ENCODE measurements at places on chromosomes 13 and 19. TPM values are rescaled to one million over a fixed set of nuclear protein-coding genes. Genes with fewer than 3 reads are reported as not detected.
A peak's percentile ranks its signal among the peaks of the same experiment; 100 is the strongest.

DNA sequence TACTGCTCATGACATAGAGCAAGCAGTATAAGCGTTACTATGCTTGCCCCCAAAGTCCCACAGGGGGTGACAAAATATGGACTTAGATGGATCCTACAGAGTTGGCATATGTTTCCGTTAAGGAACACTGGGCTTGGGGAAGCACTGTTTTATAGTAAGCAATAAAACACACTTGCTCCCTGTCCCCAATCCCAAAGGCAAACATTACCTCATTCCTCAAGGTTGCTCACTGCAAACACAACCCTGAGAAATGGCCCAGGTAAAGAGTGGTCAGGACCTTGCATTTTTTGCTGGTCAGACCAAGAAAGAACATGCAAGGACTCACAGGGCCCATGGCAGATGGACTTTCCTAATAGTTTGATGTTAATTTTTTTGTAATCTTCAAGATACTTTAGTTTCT is 32.3 kb downstream of the UGGT2 start:
- no peak overlapping the region for H3K4me3 ChIP-seq
- H3K36me3 ChIP-seq: peaks cover 4% of the 10 kb centered on the region
- no peaks in the 10 kb centered on the region for H3K27me3 ChIP-seq
- no peaks in the 10 kb centered on the region for H3K4me1 ChIP-seq

Gene N4BP2L1
- total RNA-seq: 4.1 TPM

GRCh38 chr13:103568314-103568713 is 502.1 kb upstream of the SLC10A2 start:
- no peak for DNase-seq
- H3K4me3 ChIP-seq: no peak overlapping the region
- no peaks in the 10 kb centered on the region for H3K27me3 ChIP-seq

DNA sequence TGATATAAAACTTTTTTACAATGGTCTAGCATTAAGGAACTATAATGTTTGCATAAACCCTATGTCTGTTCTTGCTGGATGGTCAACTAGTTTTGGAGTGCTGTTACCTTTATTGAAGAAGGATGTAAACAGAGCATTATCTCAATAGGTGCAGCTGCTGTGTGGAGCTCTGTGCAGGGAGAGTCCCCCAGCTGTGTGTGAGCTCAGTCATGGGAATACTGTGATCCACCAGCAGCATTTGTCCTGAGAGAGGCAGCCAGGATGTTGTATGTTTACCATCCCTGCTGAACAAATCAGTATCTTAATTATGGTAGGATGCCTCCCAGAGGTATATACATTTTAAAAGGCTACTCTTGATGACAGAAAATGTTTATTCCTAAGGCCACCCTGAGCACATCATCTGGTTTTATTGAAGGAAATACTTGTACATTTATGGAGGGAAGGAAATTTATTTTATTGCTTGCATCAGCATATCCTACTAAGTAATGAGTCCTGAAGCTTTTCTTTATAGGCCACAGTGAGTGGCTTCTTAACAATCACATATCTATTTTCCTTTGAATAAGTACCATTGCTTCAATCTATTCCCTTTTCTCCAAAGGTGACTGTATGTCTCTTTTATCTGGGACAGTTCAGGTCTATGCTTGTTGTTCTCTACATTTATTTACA is 11.7 kb downstream of the RAP2A start:
- no peaks in the 10 kb centered on the region for H3K27me3 ChIP-seq
- no peaks in the 10 kb centered on the region for H3K36me3 ChIP-seq
- DNase-seq: no peak

Gene KLK2
- total RNA-seq: 0.69 TPM

DNA sequence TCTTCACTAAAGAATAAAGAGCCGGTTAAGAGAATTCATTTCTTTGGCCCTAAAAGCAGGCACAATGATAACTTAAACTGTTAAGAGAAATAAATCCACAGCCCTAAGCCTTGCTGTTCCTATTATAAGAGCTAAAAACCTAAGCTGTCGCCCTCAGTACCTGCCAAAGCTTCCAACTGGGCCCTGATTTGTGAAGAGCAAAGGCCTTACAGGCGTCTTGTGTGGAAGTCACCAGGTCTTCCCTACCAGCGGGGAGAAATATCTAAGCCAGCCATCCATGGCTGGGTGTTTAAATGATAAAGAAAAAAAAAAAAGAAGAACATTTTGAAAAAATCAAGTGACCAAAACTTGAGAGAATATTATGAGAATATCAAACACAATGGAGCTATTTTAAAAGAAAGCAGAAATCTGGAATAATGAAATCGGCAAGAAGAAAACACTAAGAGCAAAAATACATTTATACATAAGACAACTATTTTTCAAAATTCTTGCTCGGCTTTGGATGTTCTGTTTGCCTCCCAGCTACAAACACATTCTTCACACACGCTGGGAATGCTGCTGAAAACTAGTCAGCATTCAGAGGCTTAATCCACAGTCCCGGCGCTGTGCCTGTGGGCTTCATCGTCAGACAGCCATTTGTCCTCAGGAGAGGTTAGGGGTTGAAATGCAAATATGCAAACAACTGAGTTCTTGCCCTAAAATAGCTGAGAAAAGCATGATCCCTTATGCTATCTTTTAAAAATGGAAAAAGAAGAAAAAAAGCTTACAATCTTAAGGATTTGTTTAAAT is 89.8 kb upstream of the LSM14A start:
- H3K4me3 ChIP-seq: no peak overlapping the region
- DNase-seq: peak; percentile 58

Gene PIK3R2
- total RNA-seq: 37.1 TPM

- H3K4me3 ChIP-seq: 0 out of 2 replicates have a peak overlapping the region, but pooled peaks have one; percentile 48
- peaks cover 73% of the 10 kb centered on the region for H3K27me3 ChIP-seq
Measured at GRCh38 chr13:97224544-97225300, 2.6 kb downstream of the MBNL2 start.

DNA sequence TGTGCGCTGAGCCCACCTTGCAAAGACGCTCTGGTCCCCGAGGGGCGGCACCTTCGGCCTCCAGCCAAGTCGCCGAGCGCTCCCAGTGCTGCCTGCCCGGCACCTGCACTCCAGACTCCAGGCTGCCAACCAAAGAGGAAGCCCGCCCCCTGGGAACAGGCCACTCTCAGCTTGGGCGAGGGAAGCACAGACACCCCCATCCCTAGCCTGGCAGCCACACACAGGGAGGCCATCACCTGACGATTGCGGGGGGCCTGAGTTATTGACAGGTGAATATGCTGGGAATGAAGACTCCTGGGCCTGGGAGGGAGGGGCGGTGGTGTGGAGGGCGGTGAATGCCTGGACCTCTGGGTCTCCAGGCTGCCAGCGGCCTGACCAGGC is 10.3 kb upstream of the ZNF492 start:
- no peaks in the 10 kb centered on the region for H3K27me3 ChIP-seq
- DNase-seq: no peak
- H3K4me1 ChIP-seq: no peaks in the 10 kb centered on the region
- no peak overlapping the region for H3K27ac ChIP-seq
- no peaks in the 10 kb centered on the region for H3K36me3 ChIP-seq
- no peak overlapping the region for H3K4me3 ChIP-seq

Gene ZNF773
- 3.8 TPM for total RNA-seq

GRCh38 chr13:35729926-35730627 is 253.6 kb upstream of the MAB21L1 start:
- no peaks in the 10 kb centered on the region for H3K4me1 ChIP-seq
- H3K4me3 ChIP-seq: no peak overlapping the region
- H3K27ac ChIP-seq: no peak overlapping the region
- H3K36me3 ChIP-seq: no peaks in the 10 kb centered on the region
- no peaks in the 10 kb centered on the region for H3K27me3 ChIP-seq

Gene NDUFA13
- total RNA-seq: 143 TPM

DNA sequence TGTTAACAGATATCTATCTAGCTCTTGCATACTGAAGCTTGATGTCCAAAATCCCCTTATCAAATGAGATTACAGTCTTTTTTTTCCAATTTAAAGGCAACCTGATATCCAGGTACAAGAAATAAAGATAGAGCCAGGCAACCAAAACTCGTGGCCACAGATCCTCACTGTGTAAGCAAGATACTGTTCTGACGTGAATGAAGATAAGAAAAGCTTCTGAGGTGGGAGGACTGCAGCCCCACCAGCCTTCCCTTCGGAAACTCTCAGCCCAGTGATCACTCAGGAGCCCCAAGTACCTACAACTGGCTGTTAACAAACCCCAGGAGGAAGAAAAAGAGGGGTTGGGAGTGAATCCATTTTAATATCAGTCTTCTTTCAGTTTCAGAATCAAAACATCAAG is 191.6 kb downstream of the EFNB2 start:
- H3K27ac ChIP-seq: no peak overlapping the region
- DNase-seq: no peak
- H3K4me3 ChIP-seq: no peak overlapping the region
- peaks cover 29% of the 10 kb centered on the region for H3K4me1 ChIP-seq
- H3K27me3 ChIP-seq: peaks cover 4% of the 10 kb centered on the region

Gene MBD3L2
- total RNA-seq: not detected

GRCh38 chr13:30714629-30715371 is 20.5 kb upstream of the ALOX5AP start:
- H3K4me1 ChIP-seq: no peaks in the 10 kb centered on the region
- no peak for DNase-seq
- H3K4me3 ChIP-seq: no peak overlapping the region
- no peaks in the 10 kb centered on the region for H3K27me3 ChIP-seq

Gene KANK3
- total RNA-seq: 8.7 TPM

DNA sequence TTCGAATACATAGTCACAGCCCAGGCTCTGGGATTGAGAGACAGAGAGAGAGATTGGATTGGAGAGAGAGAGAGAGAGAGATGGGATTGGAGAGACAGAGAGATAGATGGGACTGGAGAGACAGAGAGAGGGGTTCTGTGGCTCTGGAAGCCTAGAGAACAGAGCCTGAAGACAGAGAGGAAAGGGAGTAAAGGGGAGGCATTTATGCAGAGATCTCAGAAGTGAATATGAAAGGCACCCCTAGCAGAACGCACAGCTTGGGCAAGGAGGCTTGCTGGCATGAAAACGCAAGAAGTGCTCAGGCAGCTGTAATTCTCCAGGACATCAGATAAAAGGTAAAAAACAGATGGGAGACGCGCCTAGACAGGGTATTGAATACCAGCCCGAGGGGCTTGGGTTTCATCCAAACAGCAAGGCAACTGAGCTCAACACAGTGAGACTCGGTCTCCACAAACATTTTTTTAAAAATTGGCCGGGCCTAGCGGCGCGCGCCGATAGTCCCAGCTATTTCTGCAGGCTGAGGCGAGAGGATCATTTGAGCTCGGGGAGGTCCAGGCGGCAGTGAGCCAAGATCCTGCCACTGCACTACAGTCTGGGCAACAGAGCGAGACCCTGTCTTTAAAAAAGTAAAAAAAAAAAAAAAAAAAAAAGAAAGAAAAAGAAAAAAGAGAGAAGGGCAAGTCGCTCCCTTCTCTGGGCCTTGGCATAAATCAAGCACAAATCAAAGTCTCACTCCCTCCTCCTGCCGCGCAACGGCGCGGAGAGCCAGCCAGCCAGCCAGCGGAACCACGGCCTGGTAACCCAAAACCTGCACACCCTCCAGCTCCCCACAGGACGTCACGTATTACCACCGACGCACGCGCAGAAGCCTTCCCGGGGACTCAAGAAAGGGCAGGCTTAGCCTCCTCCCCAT is 774 bp upstream of the PPP2R1A start:
- peak overlapping the region; percentile 83 for H3K27ac ChIP-seq
- DNase-seq: peak; percentile 66
- H3K4me3 ChIP-seq: peak overlapping the region; percentile 51
- no peaks in the 10 kb centered on the region for H3K27me3 ChIP-seq
- H3K36me3 ChIP-seq: peaks cover 8% of the 10 kb centered on the region

Gene RABAC1
- total RNA-seq: 151 TPM

DNA sequence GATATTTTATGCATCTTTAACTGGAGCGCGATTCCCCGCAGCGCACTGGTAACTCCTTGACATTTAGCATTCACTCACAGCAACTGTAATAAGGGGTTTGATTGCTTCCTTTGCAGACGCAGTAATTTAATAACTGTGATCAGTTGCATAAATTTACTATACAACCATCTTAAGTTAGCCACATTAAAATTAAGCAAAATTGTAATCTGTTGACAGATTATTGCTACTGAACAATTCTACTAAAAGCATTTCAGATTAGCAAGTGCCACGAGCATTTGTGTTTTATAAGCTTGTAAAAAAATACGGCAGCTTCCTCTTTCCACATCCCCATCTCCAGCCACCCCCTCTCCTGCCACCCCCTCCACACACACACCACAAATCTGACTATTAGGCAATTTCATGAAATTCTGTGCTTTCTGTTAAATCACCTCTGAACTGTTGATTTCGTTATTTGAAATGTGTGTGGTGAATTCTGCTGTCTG is 44.4 kb downstream of the TSHZ3 start:
- no peak overlapping the region for H3K4me3 ChIP-seq
- peaks cover 12% of the 10 kb centered on the region for H3K4me1 ChIP-seq
- DNase-seq: no peak
- no peak overlapping the region for H3K27ac ChIP-seq

Data from GM23338 (cell line).